ENCODE measurements at places on chromosomes 12 and 14.

GRCh38 chr12:53869500-53869899, 69.1 kb upstream of the HOXC13 start:
- DNase-seq, result no peak

- DNase-seq, result peak; percentile 98
These were observed 77.8 kb downstream of the SLC24A4 start for GRCh38 chr14:92400579-92401444.

GRCh38 chr12:129300011-129300410, 446.7 kb downstream of the GLT1D1 start:
- no peak for DNase-seq

- no peak for DNase-seq
These were observed 5.4 kb downstream of the ACAD10 start for GRCh38 chr12:111691262-111691661.

DNA sequence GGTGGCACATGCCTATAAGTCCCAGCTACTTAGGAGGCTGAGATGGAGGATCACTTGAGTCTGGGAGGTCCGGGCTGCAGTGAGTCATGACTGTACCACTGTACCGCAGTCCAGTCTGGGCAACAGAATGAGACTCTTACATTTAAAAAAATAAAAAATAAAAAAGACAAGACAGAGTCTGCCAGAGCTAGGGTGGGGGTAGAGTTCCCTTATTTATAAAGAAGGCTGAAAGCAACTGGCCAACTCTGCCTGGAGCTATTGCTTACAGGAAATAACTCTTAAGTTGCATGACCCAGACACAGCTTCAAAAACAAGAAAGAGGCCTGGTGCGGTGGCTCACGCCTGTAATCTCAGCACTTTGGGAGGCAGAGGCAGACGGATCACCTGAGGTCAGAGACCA, 31.5 kb downstream of the NUMB start:
- DNase-seq, result peak; percentile 55

DNA sequence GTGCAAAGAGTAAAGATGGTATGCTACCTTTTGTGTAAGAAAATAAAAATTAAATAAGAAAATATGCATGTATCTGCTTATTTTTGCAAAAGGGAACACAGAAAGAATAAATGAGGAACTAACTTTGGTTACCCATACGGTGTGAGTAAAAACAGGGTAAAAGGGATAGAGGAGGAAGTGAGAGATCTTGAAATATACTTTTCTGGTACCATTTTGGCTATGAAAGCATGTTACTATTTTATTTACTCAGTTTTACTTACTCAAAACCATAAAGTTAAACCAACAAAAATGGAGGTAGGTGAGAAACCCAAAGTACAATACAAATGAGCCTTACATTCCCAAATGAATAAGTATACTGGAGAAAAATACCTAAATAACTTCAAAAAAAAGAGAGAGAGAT, 122.0 kb upstream of the EGLN3 start:
- DNase-seq, result peak; percentile 76
